Stimulated activated CD4-positive, alpha-beta T cell treated with anti-CD3 and anti-CD28 coated beads, Interleukin-4, amount 100 ng/mL, for 48 hours (primary cell): ENCODE measurements at places on chromosomes 3 and 15.

- DNase-seq: no peak
These were observed 30.6 kb downstream of the CMTM7 start for GRCh38 chr3:32421991-32422859.

DNA sequence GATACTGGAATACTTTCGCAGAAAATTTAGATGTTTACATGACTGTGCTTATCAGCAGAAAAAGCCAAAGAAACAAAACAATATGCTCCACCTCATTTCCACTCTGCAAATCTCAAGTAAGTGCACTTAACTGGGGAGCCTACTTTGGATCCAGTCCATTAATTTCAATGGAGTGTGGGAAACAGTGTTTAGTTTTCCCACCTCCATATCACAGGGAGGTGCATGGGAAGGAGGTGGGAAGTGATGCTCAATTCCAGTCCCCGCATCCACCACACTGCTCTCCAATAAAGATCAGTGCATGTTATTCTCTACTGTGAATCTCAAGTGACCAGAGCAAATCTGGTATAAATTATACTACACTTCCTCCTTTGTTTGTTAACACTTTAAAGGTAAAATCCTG is 2.9 kb downstream of the NEDD4 start:
- no peak for DNase-seq

DNA sequence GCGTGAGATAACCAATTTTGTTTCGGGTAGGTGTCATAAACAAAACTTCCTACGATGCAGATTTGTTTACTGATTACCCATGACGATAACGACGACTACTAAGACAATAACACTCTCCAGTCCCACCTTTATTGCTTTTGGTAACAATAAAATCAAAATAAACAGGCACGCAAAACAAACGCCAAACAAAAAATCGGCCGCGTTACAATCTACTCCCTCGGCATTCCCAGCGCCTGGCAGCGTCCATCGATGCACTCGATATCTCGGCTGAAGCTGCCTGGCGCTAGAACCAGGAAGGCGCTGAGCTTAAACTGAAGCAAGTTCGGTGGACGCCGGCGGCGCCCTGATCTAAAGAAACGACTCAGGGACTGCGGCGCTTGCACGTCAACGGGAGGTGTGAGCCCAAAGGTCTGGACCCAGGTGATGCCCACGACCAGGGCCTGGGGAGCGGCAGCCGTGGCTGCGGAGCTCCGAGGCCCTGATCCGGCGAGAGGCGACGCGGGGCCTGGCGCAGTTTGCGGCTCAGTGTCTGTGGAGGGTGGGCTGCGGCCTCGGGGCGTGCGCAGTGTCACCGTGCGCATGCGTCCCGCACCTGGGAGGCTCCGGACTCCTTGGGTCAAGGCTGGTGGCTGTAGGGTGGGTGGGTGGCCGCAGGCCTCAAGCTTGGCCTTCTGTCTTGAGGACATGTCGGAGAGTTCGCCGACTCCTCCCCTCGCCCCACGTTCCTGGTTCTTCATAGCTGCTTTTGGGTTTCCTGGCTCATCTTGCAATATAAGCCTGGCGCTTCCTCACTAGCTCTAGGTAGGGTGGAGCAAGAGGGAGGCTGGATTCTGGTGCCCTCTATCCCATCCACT is at the start of gene RSRC1:
Gene RSRC1 (plus strand): TSS at position 286 of the 854 bp plus-strand sequence. CDS start 12,016 bp downstream, outside the sequence.
- DNase-seq: peak; percentile 59

DNA sequence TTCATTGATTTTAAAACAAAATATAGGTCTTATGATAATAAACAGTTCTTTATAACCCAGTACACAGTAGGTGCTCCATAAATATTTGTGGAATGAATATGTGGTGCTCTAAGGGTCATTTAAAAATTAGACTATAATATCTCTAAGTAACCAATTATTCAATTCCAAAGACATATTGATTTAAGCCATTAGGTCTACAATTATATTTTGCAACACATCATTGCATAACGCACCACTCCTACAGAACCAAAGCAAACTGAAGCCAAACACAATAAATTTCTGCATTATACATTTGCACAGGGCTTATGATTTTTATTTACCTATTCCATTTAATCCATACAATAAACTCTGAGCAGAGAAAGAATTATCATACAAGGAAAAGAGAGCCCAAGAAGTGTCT is 104.3 kb downstream of the ABI3BP start:
- DNase-seq: no peak

- DNase-seq: no peak
These were observed 17.5 kb upstream of the HHATL start for GRCh38 chr3:42720126-42720525.

DNA sequence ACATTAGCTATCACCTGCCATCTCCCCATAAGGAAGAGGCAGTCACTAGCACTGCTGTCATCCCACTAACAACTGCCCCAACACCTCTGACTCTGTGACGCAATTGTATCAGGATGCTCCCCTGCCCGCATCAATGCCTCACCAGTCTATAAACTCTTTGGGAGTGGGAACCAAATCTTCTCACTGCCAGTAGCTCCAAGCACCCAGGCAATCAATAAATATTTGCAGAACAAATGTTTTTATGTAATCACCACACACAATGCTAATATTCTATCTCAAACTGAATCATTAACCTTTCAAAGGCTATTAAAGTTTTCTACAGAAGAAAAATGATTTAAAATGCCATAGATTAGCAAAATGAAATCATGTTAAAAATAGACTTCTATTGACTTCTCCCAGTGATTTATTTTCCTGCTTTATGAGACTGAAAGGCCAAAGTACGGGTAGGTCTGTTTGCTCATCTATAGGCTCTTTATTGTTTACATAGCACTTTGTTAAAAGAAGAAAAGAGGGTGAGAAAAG is 131.3 kb downstream of the PLD1 start:
- no peak for DNase-seq

- DNase-seq: no peak
These were observed 35.1 kb downstream of the IGSF10 start for GRCh38 chr3:151425627-151426340.

- no peak for DNase-seq
These were observed 43.7 kb downstream of the PCSK6 start for GRCh38 chr15:101445562-101446517.

DNA sequence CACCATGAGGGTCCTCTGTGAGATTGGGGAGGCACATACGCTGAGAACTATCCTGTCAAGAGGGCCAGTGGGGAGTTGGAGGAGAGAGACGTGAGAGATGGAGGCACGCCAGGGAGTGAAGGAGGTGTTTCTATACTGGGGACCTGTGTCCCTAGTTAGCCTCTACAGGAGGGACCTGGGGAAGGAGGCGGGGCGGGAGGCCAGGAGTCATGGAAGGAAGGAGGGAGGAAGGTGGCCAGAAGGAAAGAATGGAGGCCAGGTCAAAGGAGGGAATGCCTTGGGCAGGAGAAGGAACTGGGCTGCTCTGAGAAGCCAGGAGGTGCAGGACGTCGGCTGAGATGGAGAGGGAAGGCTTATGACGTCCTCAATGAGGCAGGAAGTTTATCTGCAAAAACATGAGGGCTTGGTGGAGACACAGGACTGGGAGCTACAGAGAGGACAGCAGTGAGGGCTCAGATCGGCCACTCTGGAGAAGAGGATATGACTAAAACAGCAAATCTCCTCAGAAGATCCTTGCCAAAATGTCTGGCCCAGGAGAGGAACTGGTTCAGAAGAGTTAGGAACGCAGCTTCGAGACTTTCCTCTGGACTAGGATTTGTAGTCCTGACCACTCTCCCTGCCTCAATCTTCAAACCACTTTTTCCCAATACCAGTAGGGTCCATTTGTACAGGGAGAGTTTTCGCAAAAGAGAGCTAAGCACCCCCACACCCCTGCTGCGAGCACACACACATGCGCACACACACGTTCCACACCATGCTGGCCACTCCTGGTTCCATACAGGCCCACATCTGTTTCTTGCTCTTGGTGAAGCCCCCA is 59.9 kb downstream of the ADCY5 start:
- DNase-seq: no peak

- no peak for DNase-seq
These were observed 36.9 kb downstream of the GPR171 start for GRCh38 chr3:151166161-151166560.
